Smooth muscle cell of trachea (primary cell): ENCODE measurements at places on chromosomes 7 and 10. TPM values are rescaled to one million over a fixed set of nuclear protein-coding genes. Genes with fewer than 3 reads are reported as not detected.

SHH gene
- total RNA-seq: under 0.01 TPM in 1 of 2 replicates, not detected in the other

PNLIPRP3 gene
- total RNA-seq: 0.17 TPM in 1 of 2 replicates, not detected in the other

FGL2 gene
- total RNA-seq: 29.9 and 31.0 TPM in 2 replicates

ANKIB1 gene
- total RNA-seq: 58.6 and 65.2 TPM in 2 replicates

OR13A1 gene
- not detected in 2 replicates for total RNA-seq

FKBP6 gene
- total RNA-seq: not detected in 2 replicates

PIK3CG gene
- under 0.01 TPM in 1 of 2 replicates, not detected in the other for total RNA-seq

GGCT gene
- 13.9 and 19.8 TPM in 2 replicates for total RNA-seq

DYDC2 gene
- total RNA-seq: not detected in 2 replicates

LDB3 gene
- total RNA-seq: under 0.01 TPM in 1 of 2 replicates, not detected in the other

MLXIPL gene
- total RNA-seq: 0.66 TPM in 1 of 2 replicates, not detected in the other

SAP25 gene
- total RNA-seq: not detected in 2 replicates

C10orf105 gene
- under 0.01 TPM in 1 of 2 replicates, not detected in the other for total RNA-seq

STOX1 gene
- total RNA-seq: 0.17 TPM in 1 of 2 replicates, not detected in the other

FFAR4 gene
- not detected in 2 replicates for total RNA-seq

ABCB8 gene
- 37.2 and 43.6 TPM in 2 replicates for total RNA-seq

COL28A1 gene
- total RNA-seq: 0.58 TPM in 1 of 2 replicates, not detected in the other

CCDC3 gene
- under 0.01 TPM in 1 of 2 replicates, not detected in the other for total RNA-seq

ASB10 gene
- not detected in 2 replicates for total RNA-seq

CYP17A1 gene
- total RNA-seq: not detected in 2 replicates

TMEM139 gene
- total RNA-seq: 0.50 TPM in 1 of 2 replicates, not detected in the other

VIPR2 gene
- total RNA-seq: under 0.01 TPM in 1 of 2 replicates, not detected in the other

DGKB gene
- under 0.01 and 0.15 TPM in 2 replicates for total RNA-seq

COL1A2 gene
- total RNA-seq: 5,033 and 9,631 TPM in 2 replicates

PCLO gene
- under 0.01 and 0.33 TPM in 2 replicates for total RNA-seq

NUDT13 gene
- total RNA-seq: 1.2 and 2.5 TPM in 2 replicates

TMEM130 gene
- total RNA-seq: 0.44 and 1.7 TPM in 2 replicates

SLC29A4 gene
- 1.7 and 7.1 TPM in 2 replicates for total RNA-seq

ERCC6 gene
- total RNA-seq: 13.5 and 14.4 TPM in 2 replicates

TRUB1 gene
- 24.1 and 31.7 TPM in 2 replicates for total RNA-seq

PNLIPRP1 gene
- not detected in 2 replicates for total RNA-seq

SCART1 gene
- 3.0 and 3.9 TPM in 2 replicates for total RNA-seq

AVL9 gene
- total RNA-seq: 46.0 and 51.1 TPM in 2 replicates

FOXP2 gene
- total RNA-seq: 10.9 and 11.9 TPM in 2 replicates

CRHR2 gene
- not detected in 2 replicates for total RNA-seq

ST8SIA6 gene
- total RNA-seq: 0.17 TPM in 1 of 2 replicates, not detected in the other

GIMAP5 gene
- total RNA-seq: not detected in 2 replicates

TFEC gene
- total RNA-seq: under 0.01 and 0.17 TPM in 2 replicates
